ENCODE measurements at places on chromosomes 4 and X.

GRCh38 chr4:17535242-17535641 lies 20.3 kb downstream of the CLRN2 start:
- no peak for DNase-seq

- no peak for DNase-seq
Measured at GRCh38 chr4:6360385-6360784, 90.7 kb downstream of the WFS1 start.

DNA sequence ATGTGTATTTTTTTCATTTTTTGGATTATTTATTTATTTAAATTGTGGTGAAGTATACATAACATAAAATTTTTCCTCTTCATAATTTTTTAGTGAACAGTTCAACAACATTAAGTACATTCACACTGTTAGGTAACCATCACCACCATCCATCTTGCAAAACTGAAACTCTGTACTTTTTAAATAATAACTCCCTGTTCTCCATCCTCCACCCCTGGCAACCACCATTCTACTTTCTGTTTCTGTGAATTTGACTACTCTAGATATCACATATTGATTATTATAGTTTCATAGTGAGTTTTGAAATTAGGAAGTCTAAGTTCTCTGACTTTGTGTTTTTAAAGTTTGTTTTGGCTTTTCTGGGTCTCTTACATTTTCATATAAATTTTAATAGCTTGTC lies 89.3 kb upstream of the STX18 start:
- DNase-seq: no peak

DNA sequence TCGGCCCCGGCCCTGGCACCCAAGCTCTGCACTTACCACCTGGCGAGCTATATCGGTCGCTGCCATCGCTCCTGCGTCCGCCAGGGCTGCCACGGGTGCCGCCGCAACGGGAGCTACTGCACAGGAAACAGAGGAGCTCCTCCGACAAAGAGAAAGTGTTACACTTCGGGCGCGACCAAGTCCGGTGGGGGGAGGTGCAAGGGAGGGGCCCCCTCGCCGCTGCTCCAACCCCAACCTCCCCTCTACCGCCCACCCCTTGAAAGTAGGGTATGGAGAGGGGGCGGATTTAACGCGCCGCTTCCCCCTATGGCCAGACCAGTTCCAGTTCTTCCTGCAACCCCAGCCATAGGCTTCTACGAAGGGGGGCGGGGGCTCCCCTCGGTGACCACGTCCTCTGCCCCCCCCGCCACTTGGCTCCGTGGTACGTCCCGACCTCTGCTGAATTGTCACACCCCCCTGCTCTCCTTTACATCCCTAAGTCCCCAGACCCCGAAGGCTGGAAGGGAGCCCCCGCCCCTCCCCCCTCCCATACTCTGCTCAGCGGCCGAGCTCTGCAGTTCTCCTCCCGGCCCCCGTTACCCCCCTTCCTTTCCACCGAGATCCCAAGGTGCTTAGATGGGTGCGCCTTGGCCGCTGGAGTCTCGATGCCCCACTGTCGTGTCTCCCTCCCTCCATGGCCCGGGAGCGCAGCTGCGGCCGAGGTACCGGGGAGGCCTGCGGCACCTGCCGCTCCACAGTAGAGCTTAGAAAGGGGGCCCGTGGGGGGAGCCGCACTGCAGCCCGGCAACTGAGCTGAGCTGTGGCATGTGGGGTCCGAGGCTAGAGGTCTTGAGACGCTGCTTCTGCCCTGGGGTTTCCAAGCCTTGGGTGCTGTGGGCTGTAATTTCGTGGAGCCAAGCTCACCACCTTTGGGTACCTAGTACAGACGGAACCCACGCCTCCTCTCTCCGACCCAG lies at the start of gene SEPTIN6:
SEPTIN6 (minus strand) TSS at position 129 of the 956 bp plus-strand sequence; CDS start at position 66, 63 bp downstream.
- peak; percentile 73 for DNase-seq

GRCh38 chr4:76377481-76377901 lies 43.5 kb downstream of the CCDC158 start:
- no peak for DNase-seq

DNA sequence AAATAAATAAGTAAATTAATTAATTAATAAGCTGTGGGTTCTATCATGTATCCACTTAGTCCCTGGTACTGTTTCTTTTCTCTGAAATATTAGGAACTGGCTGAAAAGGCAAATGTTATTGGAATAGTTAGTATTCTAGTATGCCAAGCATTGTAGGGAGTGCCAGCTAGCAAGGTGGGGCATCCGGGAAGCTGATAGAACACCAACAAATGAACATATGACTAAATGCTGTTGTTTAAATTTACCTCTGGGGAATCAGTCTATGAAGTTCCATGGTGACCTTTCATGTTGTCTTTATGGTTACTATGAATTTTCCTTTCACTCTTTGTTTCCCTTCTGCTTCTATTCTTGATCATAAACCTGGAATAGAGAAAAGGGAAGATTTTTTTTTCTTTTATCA lies 32.7 kb downstream of the NUDT6 start:
- DNase-seq: no peak

DNA sequence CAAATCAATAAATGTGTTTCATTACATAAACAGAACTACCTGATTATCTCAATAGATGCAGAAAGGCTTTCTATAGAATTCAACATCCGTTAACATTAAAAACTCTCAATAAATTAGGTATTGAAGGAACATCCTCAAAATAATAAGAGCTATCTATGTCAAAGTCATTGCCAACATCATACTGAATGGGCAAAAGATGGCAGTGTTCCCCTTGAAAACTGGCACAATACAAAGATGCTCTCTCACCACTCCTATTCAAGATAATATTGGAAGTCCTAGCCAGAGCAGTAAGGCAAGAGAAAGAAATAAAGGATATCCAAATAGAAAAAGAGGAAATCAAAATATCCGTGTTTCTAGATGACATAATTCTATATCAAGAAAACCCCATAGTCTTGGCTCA lies 466.4 kb downstream of the MAGEE1 start:
- DNase-seq: no peak
